ENCODE measurements at places on chromosomes 5 and 9.
A peak's percentile ranks its signal among the peaks of the same experiment; 100 is the strongest.

DNA sequence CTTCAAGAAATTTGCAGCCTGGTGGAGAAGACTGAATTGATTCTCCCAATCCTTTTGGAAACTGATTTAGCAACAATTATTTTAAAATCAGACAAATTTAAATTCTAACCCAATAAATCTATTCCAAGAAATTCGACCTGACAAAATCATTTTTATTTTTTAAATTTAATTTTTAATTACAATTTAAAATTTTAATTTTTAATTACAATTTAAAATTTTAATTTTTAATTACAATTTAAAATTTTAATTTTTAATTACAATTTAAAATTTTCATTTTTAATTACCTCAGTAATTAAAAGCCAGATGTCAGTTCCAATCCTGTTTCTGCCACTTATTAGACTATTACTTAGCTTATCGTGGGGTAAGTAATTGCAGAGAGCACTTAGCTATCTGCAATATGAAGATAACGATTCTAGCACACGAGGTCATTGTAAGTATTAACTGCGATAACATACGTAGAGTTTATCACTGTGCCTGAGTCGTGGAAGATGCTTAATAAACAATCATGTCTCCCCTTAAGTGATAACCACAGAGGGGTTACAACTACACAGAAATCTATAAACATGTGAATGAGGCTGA lies 346.4 kb upstream of the SLC24A2 start:
- DNase-seq, result peak; percentile 73

DNA sequence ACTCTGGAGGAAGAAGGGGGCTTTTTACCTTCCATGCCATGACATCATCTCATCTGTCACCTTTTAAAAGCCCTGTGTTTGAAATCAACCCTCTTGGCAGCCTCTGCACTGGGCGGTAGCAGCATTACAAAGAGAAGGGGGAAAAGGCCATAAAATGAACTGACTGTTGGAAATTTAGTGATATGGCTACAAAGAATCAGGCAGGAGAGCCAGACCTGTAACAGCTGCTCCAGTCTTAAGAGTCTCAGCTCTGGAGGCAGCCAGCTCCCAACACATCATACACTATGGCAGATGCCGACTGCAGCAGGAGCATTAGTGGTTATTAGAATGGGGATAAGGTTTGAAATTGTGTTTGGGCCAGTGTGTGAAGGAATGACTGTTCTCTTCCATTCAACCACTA lies 257.5 kb downstream of the DMAC1 start:
- no peak for DNase-seq

DNA sequence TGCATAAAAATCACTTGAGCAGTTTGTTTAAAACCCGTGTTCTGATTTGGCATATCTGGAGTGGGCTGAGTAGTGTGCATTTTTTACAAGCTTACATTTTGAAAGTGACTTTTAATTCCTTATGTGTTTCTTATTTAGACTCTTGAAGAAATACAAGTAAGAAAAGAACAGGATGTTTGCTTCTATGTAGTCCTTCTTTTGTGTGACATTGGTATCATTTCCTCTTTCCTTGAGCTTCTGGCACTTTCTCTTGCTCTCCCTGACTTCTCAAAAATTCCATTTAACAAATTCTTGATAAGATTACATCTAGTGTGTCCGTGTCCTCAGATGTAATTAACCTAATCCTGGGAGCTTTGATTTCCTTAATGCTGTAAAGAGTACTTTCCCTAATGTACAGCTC lies 12.5 kb downstream of the GARNL3 start:
- DNase-seq, result no peak

DNA sequence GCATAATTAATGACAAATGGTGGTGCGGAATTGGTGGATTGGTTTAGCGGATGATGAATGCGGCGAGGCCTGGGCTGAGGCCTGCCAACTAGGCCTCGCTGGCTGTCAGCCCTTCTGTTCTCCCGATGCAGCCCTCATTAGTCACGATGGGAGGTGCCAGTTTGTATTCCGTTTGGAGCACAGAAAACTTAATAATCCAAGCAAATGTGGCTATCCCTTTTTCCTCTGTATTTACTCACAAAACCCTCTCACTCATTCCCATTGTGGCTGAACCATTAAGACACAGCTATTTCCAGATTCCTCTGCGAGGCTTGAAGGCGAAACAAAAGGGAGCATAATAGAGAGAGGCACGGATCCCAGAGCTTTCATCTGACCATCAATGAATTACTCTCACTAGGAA lies 114.3 kb downstream of the MVB12B start:
- no peak for DNase-seq

GRCh38 chr5:68193481-68194036 lies 22.0 kb upstream of the PIK3R1 start:
- no peak for DNase-seq

DNA sequence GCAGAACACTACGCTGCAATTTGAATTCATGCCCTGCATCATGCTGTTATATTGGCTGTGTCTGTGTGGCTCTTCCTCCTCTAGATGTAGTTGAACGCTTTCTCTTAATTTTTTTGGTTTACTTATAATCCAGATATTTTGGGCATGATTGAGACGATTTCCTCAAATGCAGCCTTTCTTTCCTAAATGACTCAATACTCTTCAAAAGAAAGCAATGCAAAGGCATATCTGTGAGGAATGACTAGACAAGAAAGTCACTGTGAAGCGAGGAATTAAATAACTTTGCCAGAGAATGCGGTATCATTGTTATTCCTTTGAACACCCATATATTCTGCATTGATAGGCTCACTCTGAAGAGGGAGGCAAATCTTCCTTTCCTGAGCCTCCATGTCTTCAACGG lies 152.8 kb downstream of the YIPF5 start:
- no peak for DNase-seq

GRCh38 chr5:154820383-154820782 lies 30.0 kb downstream of the FAXDC2 start:
- DNase-seq, result no peak

DNA sequence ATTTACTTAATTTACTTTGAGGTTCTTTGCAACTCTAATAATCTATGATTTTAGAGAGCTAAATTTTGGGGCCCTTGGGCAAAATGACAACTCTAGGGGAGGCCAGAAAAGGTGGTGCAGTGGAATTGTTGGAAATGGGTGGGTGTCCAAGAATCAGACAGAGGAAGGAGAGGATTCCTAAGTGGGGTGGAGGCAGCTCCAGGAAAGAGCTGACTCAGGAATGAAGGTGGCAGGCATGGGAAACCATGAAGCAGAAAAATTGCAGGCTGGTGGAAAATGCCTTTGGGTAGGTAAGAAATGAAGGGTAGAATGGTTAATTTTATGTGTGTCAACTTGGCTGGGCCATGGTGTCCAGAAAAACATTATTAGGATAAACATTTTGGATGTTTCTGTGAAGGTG lies 248.5 kb upstream of the TUT7 start:
- DNase-seq, result no peak

DNA sequence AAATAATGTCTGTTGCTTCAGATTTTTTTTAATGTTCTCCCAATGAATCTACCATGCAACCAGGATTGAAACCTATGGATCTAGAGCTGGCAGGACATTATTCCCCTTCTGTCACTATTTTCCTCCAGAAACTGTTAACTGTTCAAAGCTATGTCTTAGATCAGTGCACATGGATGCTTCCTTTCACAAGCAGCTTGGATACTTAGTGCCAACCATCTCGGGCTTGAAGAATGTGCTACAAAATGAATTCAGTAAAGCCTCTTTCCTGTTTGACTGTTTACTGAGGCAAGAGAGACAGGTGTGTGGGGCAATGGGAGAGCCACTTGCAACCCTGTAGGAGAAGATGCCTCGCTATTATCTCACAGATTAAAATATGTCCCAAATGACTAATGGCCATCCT lies 774.8 kb downstream of the KCTD16 start:
- DNase-seq, result no peak

DNA sequence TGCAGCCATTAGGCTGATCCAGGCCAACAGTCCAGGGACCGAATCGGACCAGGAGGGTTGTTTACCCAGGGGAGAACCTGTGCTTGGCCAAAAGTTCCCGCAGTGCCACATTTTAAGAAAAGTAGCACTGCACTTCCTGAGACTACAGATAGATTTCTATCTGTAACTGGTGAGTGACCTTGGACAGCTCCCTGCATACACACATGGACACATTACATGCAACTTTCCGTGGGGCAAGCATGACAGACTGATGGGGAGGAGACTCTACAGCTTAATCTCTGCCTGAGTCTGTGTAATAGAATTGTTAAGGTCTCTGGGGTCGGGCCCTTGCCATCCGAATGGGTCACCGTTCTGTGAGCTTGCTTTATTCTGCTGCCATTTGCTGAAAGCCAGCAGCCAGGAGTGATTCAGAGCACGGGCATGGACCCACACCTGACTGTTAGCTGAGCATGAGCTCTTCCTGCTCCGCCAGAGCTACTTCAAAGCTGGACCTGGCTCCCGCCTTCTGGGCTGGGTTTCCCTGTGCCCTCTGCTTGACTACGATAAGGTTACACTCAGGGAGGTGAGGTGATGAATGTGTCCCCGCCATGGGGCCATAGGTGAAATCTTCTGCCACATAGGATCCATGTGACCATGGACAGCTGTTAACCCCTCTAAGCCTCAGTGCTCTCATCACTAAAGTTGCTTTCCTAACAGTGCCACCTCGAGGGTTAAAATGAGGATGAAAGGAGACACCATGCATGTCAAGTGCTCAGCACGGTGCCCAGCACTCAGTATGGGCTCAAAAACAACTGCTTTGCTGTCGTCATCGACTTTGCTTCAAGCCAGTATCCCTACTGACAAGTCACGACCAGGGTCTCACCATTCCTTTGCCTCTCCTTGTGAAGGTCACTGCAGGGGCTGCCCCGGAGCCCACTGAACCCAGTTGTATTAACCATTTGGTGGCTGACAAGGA lies 200.0 kb downstream of the MELK start:
- DNase-seq, result peak; percentile 15

- DNase-seq, result no peak
Observed at GRCh38 chr9:99948896-99949295, 42.4 kb downstream of the STX17 start.

- no peak for DNase-seq
Observed at GRCh38 chr9:92181296-92181695, 66.1 kb upstream of the SPTLC1 start.

DNA sequence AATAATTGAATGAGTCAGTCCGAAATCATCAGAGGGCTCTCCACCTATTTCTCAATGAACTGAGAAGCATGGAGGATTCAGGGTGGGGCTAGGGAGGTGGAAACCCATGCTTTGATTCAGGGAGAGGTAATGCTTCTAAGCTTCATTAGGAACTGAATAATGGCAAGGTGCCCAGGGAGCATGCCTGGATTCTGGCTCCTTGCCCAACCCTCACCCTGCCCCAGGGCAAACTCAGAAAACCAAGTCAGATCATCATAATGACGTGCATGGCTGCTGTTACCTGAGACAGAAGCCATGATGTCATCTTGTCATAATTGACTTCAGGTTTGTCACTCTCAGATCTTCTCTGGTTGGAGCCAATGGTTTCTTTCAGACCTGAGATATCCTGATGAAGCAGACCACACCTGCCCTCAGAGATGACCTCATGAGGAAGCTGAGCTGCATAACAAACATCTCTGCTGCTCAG lies 199.6 kb downstream of the SYK start:
- no peak for DNase-seq

GRCh38 chr5:151178777-151179488 lies 21.4 kb upstream of the ANXA6 start:
- no peak for DNase-seq

DNA sequence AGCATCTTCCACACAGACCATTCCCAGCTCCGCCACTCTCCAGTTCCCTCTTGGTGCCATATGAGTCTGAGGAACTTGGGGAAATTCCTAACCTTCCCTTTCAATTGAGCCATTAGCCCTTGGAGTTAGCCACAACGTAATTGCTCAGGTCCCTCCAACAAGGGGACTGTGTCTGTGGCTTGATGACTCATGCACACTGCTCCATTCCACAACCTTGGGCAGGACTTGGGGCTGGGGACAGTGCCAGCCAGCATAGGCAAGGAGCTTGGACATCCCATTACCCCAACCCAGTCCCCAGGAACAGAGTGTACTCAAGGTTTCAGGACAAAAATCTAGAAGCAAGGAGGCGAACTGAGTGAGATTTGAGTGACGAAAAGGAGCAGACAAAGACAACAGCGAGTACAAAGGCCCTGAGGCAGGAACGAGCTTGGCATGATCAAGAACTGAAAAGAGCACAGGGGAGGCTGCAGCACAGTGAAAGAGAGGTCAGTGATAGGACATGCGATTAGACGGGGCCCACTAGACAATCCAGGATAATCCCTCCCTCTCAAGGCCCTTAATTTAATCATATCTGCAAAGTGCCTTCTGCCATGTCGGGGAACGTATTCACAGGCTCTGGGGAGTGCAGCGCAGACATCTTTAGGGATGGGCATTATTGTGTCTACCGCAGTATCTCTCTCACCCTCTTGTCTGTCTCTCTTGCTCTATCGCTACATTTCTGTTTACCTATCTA lies 16.0 kb upstream of the JADE2 start:
- no peak for DNase-seq

DNA sequence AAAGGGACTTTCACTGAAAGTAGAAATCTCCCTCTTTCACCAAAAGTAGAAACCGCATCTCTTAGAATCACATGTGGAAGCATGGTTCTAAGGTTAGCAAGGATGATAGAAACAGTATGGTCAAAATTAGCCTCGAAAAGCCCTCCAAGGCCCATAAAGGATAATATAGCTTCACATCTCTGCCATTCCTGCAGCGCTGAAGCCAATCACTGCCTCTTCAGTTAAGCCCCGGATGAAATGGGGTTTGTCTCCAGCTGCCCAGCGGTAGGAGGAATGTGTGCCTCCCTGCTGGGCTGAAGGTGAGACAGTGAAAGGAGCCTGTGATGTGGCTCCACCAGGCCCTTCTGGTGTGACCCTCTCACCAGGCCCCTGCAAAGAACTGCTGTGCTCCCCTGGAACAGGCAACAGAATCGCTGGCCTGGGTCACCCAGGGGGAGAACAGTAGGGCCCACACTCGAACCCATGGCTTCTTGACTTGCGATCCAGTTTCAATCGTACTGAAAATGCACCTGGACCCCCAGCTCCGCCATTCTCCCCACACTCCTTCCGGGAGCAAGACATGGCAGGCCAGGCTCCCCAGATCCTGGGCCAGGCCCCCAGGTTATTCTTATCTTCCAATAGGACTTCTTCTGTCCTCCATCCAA lies 47.2 kb downstream of the CAMK2A start:
- no peak for DNase-seq

DNA sequence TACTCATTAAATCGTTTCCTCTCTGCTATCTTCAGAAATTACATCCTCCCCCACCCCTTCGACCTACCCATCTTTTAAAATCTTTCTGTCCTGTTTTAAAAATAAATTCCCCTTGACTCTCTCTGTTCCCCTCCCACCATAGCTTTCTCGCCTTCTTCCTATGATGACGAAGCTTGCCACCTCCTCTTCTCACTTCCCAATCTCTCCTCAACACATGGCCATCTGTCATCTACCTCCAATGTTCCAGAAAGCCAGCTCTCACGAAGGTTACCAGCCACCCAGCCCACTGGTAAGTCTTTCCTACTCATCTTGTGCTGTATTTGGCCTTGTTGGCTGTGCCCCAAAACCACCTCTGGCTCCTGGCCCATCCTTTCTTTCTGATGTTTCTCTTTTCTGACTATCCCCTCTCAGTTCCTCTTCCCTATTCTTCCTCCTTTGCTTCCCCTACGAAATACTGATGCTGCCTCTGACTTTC lies 346.3 kb downstream of the ENC1 start:
- DNase-seq, result no peak
